NCI-H1417 treated with DMSO at 0.1 percent for 48 hours (cell line): ENCODE measurements at places on chromosomes 13 and 19.

DNA sequence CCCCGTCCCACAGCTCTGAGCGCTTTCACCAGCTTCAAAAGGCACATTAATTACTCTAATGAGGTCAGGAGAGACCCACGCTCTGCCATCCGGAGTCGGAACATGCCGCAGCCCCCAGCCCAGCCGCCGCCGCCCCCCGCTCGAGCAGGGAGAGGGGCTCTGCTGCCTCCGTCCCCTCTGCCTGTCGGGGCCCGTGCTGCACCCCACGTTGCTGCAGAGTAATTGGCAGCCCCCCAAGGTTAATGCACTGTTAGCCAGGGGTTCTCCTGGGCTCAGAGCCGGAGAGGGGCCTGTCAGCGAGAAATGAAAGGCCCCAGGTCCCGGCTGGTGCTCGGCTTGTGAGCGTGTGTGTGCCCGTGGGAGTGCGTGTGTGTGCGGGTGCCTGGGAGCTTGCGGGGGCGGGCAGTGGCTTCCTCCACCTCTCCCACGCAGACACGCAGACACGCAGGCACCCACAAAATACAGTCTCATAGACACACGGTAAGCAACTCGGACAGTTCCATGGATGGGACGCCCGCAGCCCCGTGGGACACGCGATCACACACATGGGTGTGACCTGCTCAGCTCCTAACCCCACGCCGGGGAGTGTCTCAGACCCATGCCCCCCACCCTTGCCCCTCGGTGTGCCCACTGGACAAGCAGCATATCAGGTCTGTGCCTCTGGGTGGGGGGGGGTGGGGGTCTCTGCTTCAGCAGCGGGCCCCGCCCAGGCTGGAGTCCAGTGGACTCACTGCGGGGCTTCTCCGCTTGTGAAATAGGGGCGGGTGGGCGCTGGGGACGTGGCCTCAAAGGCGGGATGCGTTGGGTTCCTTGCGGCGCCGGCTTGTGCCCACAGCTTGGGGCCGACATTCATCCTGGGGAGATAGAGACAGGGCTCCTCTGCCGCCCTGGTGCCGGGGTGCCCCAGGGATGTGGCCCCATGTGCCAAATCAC is 4.8 kb upstream of the EFNA2 start:
- no peak for DNase-seq

DNA sequence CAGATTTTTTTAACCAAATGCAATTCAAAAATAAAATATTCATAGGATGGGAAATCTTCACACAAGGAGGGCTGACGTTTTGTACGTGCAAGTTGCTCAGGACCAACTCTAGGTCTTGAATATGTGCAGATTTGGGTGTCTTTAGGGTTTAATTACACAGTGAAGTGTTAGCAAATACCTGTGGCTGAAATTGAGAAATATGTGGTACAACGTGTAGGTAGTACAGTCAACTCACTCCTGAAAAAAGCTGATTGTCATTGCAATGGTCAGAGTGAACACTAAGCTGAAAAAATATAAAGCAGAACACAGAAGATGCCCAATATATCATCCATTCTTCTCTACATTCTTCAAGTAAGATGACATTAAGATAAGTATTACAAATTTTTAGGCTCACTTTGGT is 314.3 kb downstream of the SLITRK1 start:
- DNase-seq: no peak

- no peak for DNase-seq
Measured at GRCh38 chr19:33784432-33784831, 12.2 kb upstream of the KCTD15 start.

DNA sequence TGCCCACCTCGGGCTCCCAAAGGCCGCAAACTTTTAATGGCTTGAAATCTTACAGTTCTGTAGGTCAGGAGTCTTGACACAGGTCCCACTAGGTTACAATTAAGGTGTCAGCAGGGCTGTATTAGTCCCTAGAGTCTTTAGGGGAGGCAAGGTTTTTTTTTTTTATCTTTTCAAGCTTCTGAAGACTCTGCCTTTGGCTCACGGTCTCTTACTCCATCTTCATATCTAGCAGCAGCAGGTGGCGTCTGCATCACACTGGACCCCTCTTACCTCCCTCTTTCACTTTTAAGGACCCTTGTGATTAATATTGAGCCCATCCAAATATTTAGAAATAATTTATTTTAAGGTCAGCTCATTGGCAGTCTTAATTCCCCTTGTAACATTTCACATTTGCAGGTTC is 11.6 kb downstream of the MIR17HG start:
- no peak for DNase-seq

GRCh38 chr13:51025245-51025905 is 85.7 kb downstream of the C13orf42 start:
- DNase-seq: no peak

- no peak for DNase-seq
Measured at GRCh38 chr19:12789098-12789903, 2.0 kb upstream of the JUNB start.

DNA sequence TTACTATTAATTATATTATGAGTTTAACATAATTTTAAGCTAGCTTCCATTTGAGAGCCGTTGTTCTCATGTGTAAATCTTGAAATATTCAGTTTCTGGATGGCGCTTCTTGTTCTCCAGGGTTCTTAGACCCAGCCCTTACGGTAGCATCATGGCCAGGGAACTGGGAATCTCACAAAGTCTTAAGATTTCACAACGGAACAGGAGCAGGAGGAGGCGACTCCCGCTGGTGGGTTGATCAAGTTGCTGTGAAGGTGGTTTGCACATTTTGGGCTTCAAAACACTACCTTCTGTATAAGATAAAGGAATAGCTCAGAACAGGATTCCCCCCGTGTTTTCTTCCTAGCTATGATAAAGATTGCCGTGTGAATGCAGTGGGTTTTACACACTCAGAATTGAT is 2.8 kb downstream of the NAXD start:
- no peak for DNase-seq

DNA sequence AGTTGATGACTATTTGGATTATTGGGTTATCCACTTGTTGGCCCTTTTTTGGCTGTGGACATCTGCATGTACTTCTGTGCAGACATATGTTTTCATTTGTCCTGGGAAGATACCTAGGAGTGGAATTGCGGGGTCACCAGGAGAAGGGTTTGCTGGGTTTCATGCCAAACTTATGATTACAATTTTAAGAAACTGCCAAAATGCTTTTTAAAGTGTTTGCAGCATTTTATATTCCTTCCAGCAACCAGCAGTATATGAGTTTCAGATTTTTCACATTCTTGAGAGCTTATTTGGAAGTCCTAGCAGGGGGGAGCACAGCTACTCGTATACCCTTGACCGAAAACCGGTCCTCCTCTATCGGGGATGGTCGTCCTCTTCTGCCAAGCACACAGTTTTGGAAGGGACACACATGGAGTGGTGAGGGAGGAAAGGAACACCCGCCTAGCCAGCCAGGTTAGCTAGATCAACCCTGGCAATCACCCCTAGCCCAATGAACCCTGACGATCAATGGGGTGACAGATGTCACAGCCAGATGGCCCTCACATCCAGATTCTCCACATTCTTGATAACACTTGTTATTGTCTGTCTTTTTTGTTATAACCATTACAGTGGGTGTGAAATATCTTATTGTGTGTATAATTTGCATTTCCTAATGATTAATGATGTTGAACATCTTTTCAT is 26.7 kb upstream of the RNF113B start:
- no peak for DNase-seq

DNA sequence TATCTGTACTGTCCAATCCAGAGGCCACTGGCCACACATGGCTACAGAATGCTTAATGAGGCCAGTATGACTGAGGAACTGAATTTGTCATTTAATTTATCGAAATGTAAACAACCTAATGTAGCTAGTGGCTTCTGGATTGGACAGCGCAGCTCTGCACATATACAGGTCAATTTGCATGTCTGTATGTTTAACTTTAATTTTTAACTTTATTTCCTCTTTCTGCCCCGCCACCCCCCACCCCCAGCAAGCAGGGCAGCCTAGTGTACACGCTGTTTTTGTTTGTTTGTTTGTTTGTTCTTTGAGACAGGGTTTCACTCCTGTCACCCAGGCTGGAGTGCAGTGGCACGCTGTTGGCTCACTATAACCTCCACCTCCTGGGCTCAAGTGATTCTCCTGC is 15.5 kb downstream of the ZSWIM9 start:
- no peak for DNase-seq

DNA sequence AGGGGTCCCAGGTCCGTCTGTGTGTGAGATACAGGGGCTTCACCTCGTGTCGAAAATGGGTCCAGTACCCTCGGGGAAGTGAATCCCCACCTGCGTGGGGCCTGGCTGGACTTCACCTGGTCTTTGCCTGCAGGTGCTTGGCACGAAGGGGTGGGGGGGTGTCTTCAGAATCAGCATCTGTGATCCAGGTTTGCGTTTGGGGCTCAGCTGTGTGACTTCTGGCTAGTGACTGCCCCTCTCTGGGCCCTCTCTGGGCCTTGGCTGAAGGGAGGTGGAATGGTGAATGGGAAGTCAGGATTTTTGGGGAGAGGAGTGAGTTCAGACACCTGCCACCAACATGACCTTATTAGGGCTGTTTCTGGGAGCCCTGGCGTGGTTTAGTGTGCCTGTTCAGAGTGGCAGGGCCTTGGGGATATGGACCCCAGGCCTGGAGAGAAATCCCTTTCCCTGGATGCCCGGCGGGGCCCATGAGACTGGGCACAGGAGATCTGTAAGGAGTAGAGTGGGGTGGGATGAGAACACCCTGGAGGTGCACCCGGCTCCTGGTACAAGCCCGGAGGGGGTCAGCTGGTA is 2.7 kb downstream of the CELF5 start:
- DNase-seq: no peak

GRCh38 chr13:41791056-41791455 is 169.9 kb downstream of the VWA8 start:
- no peak for DNase-seq

GRCh38 chr19:28864577-28865042 is 348.3 kb downstream of the UQCRFS1 start:
- DNase-seq: no peak

- no peak for DNase-seq
Measured at GRCh38 chr19:54188215-54188871, 1.0 kb downstream of the MBOAT7 start.
